ENCODE measurements at places on chromosomes 7 and 10. TPM values are rescaled to one million over a fixed set of nuclear protein-coding genes. Genes with fewer than 3 reads are reported as not detected.

DNA sequence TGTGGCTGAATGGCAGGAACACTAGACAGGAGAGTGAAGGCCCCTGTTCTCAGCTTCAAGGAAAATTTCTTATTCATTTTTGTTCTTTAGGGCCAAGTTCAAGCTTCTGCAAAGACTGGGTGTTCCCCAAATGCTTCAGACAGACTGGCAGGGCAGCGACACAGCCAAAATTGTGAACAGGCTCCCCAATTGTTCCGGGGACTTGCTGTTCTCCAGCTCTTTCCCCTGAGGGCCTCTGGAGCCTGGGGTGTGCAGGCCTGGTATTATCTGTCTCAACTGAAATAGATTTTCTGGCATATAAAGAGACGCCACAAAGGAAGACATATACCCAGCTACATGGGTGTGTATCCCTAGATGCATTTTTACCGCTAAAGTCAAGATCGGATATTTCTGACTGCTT lies 30.3 kb upstream of the PLCE1 start:
- no peaks in the 10 kb centered on the region for H3K27me3 ChIP-seq
- H3K4me3 ChIP-seq: no peak overlapping the region
- H3K4me1 ChIP-seq: no peaks in the 10 kb centered on the region
- no peaks in the 10 kb centered on the region for H3K36me3 ChIP-seq
- H3K27ac ChIP-seq: no peak overlapping the region
- no peak for DNase-seq

DNA sequence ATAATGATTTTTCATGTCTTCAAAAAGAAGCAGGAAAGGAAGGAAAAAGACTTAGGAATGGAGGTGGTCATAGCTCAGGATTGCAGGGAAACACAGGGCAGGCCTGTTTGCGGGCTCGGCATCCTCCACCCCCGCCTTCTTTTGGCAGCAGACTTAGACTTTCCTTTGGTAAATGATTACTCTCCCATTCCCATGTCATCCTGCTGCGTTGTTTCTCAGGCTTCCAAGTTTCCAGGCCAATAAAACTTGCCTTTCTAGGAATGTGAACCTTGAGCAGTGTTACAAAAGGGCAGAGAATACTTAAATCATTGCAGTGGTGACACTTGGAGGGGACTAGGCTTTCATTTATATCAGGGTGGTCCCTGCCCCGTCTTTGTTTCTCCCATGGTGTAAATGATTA lies 34.0 kb upstream of the DGKB start:
- no peaks in the 10 kb centered on the region for H3K27me3 ChIP-seq
- no peaks in the 10 kb centered on the region for H3K36me3 ChIP-seq
- DNase-seq: no peak
- no peak overlapping the region for H3K27ac ChIP-seq

RAB19 gene
- total RNA-seq: 6.7 TPM

UCN3 gene
- not detected for total RNA-seq

IPMK gene
- 4.2 TPM for total RNA-seq

- DNase-seq: no peak
- H3K27ac ChIP-seq: no peak overlapping the region
- no peaks in the 10 kb centered on the region for H3K4me1 ChIP-seq
Measured at GRCh38 chr10:103168438-103168837, 24.6 kb downstream of the NT5C2 start.

GRCh38 chr10:1957057-1957456 lies 219.7 kb upstream of the ADARB2 start:
- no peak overlapping the region for H3K4me3 ChIP-seq
- H3K4me1 ChIP-seq: no peaks in the 10 kb centered on the region
- DNase-seq: no peak

DNA sequence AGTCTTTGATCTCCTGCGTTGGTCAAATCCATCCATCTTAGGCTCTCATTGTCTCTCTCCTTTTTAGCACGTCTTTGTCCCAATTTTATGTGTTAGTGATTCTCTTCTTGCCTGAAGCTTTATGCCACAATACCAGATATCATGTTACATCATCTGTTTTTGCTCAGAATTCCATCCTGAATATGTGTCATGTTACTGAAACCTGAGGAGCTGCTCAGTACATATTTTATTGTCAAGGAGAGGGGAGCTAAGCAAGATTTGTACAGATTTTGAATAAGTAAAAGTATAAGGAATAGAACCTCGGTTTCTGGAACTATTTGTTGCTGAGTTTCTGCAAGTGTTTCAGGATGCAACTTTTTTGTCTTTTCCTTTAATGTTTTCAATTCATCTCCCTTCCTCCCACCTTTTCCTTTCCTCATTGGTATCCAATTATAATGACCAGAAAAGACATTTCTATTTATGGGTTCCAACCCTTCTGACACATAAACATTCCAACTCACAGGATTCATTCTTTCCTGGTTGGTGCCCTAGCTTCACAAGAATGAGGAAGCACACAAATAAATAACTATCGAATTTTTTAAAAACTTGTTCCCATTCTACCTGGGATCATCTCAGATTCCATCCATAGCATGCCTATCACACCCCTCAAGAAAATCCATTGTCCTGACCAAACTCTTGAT lies 291.8 kb downstream of the CRPPA start:
- no peaks in the 10 kb centered on the region for H3K36me3 ChIP-seq
- no peak for DNase-seq
- H3K4me1 ChIP-seq: no peaks in the 10 kb centered on the region
- H3K4me3 ChIP-seq: no peak overlapping the region
- no peaks in the 10 kb centered on the region for H3K27me3 ChIP-seq
- H3K27ac ChIP-seq: no peak overlapping the region

DNA sequence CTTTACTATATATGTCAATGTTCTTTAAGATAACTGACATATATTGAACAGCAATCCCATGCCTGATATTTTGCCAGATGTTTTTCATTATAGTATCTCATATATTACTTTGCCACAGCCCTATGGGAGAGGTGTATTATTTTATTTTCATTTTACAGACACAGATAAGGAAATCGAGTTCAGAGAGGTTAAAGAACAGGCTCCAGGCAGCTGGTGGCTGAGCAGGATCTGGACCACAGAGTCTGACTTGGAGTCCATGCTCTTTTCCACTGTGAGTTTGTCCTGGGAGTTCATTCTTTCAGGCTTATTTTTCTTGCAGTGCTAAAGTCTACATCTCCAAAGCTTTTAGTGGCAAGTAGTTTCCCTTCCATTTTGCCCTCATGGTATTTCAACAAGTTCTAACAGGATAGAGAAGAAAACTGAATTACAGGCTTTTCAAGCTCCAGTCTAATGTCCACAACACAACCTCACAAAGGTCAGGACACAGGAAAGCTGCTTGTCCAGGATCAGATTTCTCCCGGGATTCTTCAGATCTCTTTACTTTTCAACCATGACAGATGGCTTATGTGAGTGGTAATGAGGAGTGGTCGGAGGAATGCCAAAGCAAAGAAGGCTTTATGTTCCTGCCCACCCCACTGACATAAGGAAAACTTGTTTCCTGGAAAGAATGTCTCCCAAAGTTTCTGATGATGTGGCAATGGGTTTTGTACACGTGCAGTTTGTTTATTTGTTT lies 13.1 kb upstream of the SLC35B4 start:
- peaks cover 9% of the 10 kb centered on the region for H3K27me3 ChIP-seq
- H3K4me1 ChIP-seq: no peaks in the 10 kb centered on the region
- H3K36me3 ChIP-seq: no peaks in the 10 kb centered on the region
- H3K27ac ChIP-seq: no peak overlapping the region
- DNase-seq: no peak

- peak overlapping the region; percentile 38 for H3K27ac ChIP-seq
- peaks cover 9% of the 10 kb centered on the region for H3K4me1 ChIP-seq
- H3K36me3 ChIP-seq: no peaks in the 10 kb centered on the region
- DNase-seq: peak; percentile 89
- peaks cover 4% of the 10 kb centered on the region for H3K27me3 ChIP-seq
Measured at GRCh38 chr10:89163265-89163995, 43.7 kb downstream of the CH25H start.

MACROH2A2 gene
- total RNA-seq: 2.4 TPM

GRCh38 chr10:44376472-44377099 lies 8.3 kb downstream of the CXCL12 start:
- H3K4me3 ChIP-seq: no peak overlapping the region
- no peaks in the 10 kb centered on the region for H3K36me3 ChIP-seq
- no peaks in the 10 kb centered on the region for H3K4me1 ChIP-seq
- H3K27me3 ChIP-seq: no peaks in the 10 kb centered on the region

- no peaks in the 10 kb centered on the region for H3K36me3 ChIP-seq
- no peaks in the 10 kb centered on the region for H3K27me3 ChIP-seq
- no peaks in the 10 kb centered on the region for H3K4me1 ChIP-seq
- no peak overlapping the region for H3K27ac ChIP-seq
Measured at GRCh38 chr7:91089382-91089963, 174.8 kb upstream of the FZD1 start.

GRCh38 chr7:144728551-144728950 lies 107.3 kb downstream of the TPK1 start:
- no peaks in the 10 kb centered on the region for H3K27me3 ChIP-seq
- no peak overlapping the region for H3K27ac ChIP-seq
- DNase-seq: no peak
- H3K4me1 ChIP-seq: no peaks in the 10 kb centered on the region

GRCh38 chr7:95026421-95027072 lies 119.2 kb downstream of the PPP1R9A start:
- H3K36me3 ChIP-seq: no peaks in the 10 kb centered on the region
- no peaks in the 10 kb centered on the region for H3K27me3 ChIP-seq
- H3K4me3 ChIP-seq: no peak overlapping the region
- no peak for DNase-seq

GRCh38 chr7:72057796-72058195 lies 354.3 kb downstream of the CALN1 start:
- no peak overlapping the region for H3K4me3 ChIP-seq
- H3K36me3 ChIP-seq: no peaks in the 10 kb centered on the region
- DNase-seq: no peak
- no peak overlapping the region for H3K27ac ChIP-seq
- H3K4me1 ChIP-seq: no peaks in the 10 kb centered on the region
- H3K27me3 ChIP-seq: no peaks in the 10 kb centered on the region

DNA sequence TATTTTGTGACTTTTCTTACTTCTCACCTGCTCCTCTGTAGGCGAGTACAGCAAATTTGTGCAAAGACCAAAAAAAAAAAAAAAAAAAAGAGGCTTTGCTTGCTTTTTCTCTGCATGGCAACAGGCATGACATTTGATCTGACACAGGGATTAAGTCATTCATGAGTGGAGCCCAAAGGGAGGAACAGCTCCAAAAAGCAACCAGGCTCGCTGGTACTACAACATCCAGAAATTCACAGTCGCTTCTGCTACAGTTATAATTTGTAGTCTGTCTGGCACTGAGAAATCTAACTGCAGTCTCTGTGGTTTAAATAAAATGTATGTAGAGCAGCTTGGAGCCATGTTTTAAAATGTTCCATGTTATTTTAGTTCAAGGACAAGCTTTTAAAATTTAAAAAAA lies 31.7 kb downstream of the MKX start:
- H3K4me1 ChIP-seq: no peaks in the 10 kb centered on the region
- no peak overlapping the region for H3K4me3 ChIP-seq
- no peaks in the 10 kb centered on the region for H3K36me3 ChIP-seq
- H3K27ac ChIP-seq: no peak overlapping the region

GRCh38 chr10:72297281-72297804 lies 23.6 kb downstream of the DDIT4 start:
- peak; percentile 92 for DNase-seq
- peak overlapping the region; percentile 64 for H3K4me3 ChIP-seq
- no peaks in the 10 kb centered on the region for H3K36me3 ChIP-seq
- peaks cover 31% of the 10 kb centered on the region for H3K4me1 ChIP-seq
- no peaks in the 10 kb centered on the region for H3K27me3 ChIP-seq
- H3K27ac ChIP-seq: peak overlapping the region; percentile 99

- no peaks in the 10 kb centered on the region for H3K36me3 ChIP-seq
- peaks cover 15% of the 10 kb centered on the region for H3K4me1 ChIP-seq
- H3K27ac ChIP-seq: no peak overlapping the region
- peak overlapping the region; percentile 19 for H3K4me3 ChIP-seq
- no peak for DNase-seq
- H3K27me3 ChIP-seq: peaks cover 25% of the 10 kb centered on the region
Measured at GRCh38 chr10:13890233-13891127, 303.7 kb downstream of the PRPF18 start.

DNA sequence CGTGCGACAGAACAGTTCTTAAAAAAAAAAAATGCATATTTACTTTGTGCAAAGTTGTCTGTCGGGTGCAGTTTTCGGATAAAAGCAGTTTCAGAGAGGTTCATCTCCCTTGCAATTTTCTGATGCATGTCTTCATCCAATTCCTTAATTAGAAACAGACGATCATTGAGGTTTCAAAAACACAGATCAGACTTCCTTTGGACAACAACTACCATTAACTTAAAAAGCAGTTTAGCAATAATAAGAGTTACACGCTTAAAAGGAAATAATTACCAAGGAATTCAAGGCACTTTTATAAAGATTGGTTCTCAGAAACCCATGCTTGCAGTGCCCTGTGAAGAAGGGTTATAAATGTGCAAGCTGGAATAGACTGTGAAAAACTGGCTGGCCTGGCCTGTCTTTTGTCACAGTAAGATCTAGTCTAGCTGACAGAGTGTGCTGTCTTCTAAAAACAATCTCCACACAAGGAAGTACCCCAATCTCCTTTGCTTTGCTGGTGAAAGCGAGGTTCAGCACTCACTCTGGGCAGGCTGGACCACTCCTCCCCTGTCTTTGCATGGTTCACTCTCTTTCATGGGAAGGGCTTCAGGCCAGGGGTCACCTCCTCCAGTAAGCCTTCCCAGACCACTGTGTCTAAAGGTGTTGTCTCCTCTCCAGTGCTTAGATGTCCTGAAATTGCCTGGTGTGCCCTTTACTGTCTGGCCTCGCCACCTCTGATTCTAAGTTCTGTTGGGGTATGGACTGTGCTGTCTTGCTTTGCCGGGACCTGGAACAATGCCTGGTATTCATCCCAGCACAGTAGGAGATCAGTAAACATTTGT lies 34.8 kb upstream of the HNRNPH3 start:
- DNase-seq: no peak
- H3K27ac ChIP-seq: no peak overlapping the region
- no peaks in the 10 kb centered on the region for H3K36me3 ChIP-seq
- no peak overlapping the region for H3K4me3 ChIP-seq
- H3K27me3 ChIP-seq: no peaks in the 10 kb centered on the region

- DNase-seq: no peak
- no peaks in the 10 kb centered on the region for H3K27me3 ChIP-seq
- peaks cover 10% of the 10 kb centered on the region for H3K36me3 ChIP-seq
- no peak overlapping the region for H3K27ac ChIP-seq
Measured at GRCh38 chr10:21681156-21681555, 147.1 kb downstream of the MLLT10 start.

DNA sequence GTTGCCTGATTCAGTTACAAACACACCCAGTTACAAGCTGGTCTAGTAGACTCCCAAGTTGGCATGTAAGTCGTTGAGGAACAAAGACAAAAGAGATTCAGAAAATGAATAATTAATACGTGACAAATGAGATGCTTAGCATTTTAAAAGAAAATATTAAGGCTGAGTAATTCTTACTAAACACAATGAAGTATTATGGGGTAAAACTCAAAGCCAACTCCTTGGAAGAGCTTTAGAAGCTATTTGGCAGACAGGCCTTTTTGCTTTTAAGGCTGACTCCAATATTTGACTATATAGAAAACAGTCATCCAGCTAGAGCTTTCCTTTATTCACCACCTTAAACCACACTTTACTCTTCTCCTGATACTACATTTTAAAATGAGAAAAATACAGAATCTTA lies 5.4 kb downstream of the TRDMT1 start:
- H3K27ac ChIP-seq: no peak overlapping the region
- H3K36me3 ChIP-seq: no peaks in the 10 kb centered on the region
- no peak for DNase-seq
- H3K27me3 ChIP-seq: no peaks in the 10 kb centered on the region

- H3K36me3 ChIP-seq: no peaks in the 10 kb centered on the region
- no peak overlapping the region for H3K27ac ChIP-seq
- H3K4me3 ChIP-seq: no peak overlapping the region
- no peaks in the 10 kb centered on the region for H3K27me3 ChIP-seq
Measured at GRCh38 chr7:72317341-72317740, 94.8 kb downstream of the CALN1 start.

- no peaks in the 10 kb centered on the region for H3K27me3 ChIP-seq
- no peak for DNase-seq
Measured at GRCh38 chr7:40645197-40645596, 510.4 kb downstream of the SUGCT start.
